Calu3 (cell line): ENCODE measurements at places on chromosomes 12 and 14.

GRCh38 chr12:107402041-107403022, 283.3 kb upstream of the PWP1 start:
- DNase-seq: peak; percentile 75

DNA sequence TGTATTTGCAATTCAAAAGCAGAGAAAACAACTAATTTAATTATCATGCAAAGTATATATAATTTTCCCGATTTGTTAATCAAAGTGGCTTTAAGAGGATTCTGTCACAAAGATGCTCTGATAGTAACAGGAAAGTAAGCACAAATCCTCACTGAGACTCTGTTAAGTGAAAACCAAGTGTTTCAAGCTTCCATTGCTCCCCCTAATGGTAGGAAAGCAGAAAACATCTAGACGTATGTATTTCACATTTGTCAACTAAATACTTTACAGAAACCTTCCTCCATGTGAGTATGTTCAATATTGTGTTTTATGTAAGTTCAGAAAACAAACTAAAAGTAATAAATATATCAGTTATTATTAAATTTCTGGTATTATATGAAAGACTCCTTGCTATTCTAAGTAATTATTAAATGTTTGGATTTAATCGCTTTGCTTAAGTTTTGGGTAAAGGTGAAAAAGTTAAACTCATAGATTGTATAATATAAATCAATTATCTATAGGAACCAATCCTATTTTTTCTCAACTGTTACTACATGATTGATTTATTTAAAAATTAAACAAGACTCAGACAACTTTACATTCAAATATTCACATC, 1.5 kb upstream of the NTS start:
- peak; percentile 16 for DNase-seq

DNA sequence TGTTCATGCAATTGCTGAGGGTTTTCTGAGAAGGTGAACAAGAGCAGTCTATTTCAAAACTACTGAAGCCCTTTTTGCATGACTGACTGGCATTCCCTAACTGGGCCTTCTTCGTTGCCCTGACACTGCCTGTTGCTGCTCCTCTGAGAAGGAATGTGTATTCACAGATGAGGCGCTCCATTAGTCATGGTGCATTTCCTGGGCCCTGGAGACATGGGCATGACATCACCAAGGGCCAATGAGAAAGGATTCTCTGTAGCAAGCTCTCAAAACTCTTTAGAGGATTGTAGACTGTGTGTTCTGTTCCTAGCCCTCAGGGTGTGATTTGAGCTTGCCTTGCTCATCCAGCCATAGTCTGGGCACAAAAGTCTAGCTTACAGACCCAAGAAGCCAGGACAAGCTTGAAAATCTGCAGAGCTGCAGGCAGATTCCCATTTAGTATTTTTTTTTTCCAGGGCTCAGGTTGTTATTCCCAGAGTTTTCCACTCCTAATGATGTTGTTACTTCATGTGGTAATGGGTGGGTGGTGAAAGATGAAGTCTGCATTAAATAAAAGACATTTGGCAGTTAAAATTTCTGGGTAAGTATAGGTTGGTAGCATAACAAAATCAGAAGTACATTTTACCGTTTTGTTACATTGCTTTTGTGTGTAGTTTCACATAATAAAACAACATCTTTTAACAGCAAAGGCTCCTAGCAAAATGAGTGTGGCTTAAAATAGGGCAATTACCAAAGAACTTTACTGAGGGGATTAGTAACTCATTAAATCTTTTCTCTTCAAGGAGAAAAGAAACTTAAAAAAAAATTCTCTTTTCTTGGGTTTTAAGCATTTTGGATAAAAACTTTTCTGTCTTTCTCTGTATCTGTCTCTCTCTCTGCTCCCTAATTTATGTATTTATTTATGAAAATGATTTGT, 318.4 kb downstream of the RAD51B start:
- DNase-seq: peak; percentile 79

DNA sequence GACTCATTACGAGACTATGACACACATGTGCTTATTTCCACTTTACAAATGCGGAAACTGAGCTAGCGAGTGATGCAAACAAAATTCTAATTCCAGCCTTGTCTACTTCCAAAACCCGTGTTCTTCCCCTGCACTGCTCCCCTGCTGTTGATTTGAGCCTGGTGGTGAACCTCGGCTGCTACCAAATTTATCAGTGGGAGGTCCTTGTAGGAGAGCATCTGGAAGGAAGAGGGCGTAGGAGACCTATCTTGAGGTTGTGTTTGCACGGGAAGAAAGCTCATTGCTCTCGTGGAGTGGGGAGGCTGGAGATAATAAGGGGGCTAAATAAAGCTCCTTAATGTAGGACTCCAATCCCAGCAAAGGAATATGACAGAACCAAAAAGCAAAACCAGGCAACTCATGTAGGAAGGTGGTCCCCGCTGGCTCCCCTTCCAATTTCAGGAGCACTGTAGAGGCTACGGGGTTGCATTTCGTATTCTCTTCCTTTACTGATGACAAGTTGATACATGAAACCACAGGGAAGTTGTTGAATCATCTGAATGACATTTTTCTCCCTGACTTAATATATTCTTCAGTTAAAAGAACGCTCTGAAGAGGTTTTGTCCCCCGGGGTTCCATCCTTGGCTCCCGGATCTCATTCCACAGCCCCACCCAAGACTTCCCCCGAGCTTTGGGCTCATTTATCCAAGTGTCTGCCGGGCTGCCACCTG, 52.6 kb downstream of the FZD10 start:
- no peak for DNase-seq

DNA sequence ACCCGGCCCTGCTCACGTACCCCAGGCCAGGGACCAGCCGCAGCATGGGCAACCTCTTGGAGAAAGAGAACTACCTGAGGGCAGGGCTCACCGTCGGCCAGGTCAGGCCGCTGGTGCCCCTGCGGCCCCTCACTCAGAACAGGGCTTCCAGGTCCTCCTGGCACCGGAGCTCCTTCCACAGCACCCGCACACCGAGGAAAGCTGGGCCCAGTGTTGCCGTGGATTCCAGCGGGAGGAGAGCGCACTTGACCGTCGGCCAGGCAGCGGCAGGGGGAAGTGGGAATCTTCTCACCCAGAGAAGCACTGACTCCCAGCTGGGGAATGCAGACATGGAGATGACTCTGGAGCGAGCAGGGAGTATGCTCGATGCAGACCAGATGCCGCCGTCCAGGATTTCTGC, 7.9 kb upstream of the VAMP1 start:
- no peak for DNase-seq

DNA sequence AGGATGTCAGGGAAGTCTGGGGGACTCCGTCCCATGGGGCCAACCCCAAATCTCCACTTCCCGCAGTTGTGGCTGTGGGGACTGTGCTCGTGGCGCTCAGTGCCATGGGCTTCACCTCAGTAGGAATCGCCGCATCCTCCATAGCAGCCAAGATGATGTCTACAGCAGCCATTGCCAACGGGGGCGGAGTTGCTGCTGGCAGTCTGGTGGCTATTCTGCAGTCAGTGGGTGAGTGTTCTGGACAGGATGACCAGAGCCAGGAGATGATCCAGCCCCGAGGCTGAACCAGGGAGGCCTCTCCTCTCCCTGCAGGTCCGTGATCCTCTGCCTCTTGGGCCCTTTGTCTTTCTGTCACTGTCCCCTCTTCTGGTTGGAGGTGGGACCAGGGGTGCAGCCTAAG, 8.8 kb upstream of the IFI27 start:
- DNase-seq: no peak

- DNase-seq: peak; percentile 74
These were observed at the start of gene PLEKHH1 for GRCh38 chr14:67532998-67533753. Gene PLEKHH1, plus strand, starts transcription at chr14:67533290. Its CDS starts 8,578 bp downstream, at chr14:67541868.

- no peak for DNase-seq
These were observed 36.8 kb downstream of the GOLGA5 start for GRCh38 chr14:92830902-92831301.

DNA sequence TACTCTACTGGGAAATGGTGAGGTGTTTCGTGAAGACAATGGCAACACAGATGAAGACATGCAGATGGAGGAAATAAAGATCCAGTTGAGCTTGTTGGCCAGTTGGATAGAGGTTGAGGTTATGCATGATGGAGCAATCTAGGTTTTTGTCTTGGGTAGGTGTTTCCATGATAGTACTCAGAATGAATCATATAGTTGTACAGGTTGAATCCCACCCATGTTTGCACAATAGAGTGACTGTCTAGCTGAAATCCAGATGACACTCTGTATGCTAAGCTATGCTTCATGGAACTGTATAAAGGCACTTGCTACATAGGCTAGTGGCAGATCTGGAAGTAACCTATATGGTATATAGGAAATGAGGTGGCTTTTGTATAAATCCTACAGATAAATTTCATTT, 264.9 kb downstream of the NAV3 start:
- DNase-seq: no peak

- no peak for DNase-seq
These were observed 244.3 kb downstream of the DIO2 start for GRCh38 chr14:79967001-79967400.

DNA sequence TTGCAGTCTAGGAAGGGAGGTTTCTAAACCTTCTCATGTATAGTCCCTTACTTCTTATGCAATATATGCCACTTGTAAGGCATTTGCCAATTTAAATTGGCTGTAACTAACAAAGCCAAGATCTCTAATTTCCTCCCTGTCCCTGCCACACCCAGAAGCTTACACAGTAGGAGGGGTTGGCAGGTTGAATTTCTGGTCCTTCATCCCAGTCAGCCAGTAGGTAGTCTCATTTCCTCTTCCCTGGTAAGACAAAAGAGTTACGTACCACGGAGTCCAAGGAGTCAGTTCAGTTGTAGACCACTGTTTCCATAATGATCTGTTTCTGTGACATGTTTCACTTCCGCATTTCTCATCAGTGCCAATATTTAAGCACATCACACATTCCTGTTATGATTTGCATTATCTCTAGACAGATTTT, 47.0 kb upstream of the PLBD1 start:
- DNase-seq: peak; percentile 16

DNA sequence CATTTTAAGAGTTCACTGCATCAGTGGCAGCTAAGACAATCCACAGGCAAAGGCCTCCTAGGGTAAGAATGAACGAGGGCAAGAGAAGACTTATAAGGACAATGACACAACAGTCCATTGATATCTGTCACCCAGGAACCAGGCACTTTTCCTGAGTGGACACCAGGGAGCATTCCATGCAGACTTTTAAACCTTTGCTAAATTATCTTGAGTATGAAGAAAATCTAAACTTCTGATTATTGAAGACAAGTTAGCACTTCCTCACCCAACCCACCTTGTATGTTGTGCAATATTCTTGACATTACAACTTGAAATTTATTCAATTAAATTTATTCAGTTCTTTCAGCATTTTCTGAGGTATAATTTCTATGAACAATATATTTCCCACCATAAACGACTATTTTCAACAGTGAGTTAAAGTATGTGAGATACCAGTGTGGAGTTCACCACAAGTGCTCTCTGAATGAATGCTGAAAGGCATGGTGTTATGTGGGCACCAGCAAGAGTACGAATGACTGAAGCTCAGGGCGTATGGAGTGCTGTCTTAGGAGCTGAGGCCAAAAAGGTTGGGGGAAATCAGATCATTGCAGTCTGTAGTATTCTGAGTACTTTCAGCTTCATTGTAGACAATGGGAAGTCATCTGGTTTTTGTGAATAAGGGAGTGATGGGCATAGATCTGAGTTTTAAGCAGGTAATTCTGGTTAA, 124.3 kb upstream of the LMNTD1 start:
- DNase-seq: no peak

GRCh38 chr14:65472189-65472588, 59.7 kb downstream of the FUT8 start:
- DNase-seq: no peak

DNA sequence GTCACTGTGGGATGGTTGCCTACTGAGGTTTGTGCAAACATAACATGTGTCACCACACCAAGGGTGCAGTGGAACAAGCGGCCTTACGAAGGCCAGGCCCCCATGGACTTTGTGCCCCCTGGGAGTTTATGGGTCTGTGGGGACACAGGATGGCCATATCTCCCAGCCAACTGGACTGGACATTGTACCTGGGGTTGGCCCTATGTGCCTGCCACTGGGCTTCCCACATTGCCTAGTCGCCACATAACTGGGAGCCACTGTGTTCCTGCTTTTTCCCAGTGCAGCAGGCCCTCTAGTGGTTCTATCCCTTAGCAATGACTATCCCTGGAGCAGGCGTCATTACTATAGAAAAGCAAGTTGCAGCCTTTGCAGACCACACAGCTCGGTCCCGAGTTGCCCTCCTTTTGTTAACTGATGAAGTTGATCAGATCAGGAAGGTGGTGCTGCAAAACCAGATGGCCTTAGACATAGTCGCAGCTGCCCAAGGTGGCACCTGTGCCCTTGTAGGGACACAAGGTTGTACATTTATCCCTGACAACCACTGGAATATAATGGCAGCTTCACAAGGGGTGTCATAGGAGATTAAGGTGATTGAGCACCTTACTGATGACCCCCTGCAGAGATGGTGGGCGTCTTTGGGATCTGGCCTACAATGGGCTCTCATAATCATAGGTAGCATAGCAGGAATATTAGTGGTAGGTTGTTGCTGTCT, 15.2 kb upstream of the RNASE12 start:
- DNase-seq: peak; percentile 46

DNA sequence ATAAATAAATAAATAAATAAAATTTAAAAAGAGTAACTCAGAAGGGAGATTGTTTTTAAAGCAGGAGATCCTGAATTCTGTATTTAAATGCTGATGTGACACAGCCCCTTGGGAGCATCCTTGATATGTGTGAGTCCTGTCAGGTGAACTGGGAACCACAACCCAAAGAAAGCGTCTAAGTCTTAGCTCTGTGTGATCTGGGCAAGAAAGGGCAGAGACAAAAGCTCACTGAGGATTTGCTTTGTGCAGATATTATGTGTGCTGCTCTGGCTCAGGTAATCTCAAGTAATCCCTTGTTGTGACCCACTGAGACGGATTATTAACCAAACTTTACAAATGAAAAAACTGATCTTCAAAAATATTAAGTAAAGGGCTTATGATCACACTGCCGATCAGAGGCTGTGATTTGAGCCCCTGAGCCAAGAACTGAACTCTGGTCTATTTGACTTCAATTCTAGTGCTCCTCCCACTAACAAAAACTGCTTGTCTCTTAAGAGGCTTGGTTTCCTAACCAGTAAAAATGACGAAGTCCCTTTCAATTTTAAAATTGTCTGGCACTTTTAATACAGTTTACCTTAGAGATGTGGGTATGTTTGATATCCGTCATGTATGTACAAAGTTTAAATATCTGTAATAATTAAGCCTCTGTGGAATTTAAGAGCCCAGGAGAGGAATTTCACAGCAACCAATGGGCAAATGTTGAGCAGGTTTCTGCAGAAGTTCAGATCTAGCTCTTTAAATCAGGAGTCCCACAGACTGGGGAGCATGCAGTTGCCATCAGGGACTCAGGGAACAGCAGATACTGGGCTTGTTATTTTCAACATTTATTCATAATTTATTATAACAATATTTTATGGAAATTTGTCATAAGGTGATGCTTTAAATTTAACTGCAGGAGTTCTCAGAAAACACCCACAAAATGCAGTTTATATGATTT, 46.1 kb downstream of the CPM start:
- no peak for DNase-seq

DNA sequence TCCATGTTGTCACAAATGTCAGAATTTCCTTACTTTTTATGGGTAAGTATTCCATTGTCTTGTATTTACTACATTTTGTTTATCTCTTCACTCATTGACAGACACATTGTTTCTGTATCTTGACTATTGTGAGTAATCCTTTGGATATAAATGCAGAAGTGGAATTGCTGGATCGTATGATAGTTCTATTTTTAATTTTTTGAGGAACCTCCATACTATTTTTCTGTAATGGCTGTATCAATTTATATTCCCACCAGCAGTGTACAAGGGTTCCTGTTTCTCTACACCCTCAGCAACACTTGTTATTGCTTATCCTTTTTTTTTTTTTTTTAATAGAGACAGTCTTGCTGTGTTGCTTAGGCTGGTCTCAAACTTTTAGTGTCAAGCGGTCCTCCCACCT, 3.5 kb upstream of the KICS2 start:
- no peak for DNase-seq

GRCh38 chr12:90945070-90945649, 9.8 kb downstream of the CCER1 start:
- no peak for DNase-seq
